ENCODE measurements at places on chromosomes 1 and 21.

DNA sequence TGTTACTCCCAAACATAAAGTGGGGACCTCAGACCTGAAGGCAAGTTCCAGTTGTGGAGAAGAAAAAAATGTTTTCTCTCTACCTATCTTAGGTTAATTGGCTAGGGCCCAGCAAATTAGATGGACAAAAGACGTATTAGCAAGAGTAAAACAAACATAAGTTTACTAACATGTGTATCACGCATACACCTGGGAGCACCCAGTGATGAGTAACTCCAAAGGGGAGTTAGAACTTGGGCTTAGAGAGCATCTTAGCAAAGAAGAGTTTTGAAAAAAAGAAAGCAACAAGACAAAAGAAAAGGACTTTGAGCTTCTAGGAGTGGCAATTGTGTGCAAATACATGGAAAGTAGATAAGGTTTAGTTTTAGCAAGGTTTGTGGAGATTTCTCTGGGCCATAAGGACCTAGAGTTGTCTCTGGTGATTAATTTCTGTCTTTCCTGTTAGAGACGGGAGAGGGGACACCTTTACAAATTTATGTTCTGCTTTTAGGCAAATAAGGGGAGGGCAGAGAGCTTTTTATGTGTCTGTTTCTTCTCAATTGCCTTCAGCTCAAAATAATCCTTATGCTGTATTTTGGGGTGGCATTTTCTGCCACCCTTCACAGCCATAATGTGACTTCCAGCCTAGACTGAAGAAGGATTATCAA lies 76.7 kb upstream of the PTGFRN start:
- DNase-seq, result no peak

DNA sequence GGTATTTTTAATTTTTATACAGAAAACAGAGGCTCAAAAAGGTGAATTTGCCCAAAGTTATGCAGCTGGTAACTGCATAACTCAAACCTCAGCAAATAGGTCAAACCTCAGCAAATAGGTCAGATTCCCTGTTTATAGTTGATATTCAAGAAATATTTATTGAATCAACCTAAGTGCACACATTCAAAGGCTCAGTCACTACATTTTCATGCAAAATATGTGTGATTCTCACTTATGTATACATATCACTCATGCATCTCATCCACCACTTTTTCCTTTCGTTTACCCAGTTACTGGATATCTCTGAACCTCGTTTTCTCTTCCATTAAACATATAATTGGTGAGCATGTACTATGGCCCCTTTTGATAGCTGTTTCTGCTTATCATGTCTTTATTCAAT lies 158.3 kb upstream of the C1orf21 start:
- no peak for DNase-seq

GRCh38 chr1:22207511-22208267 lies 64.8 kb upstream of the WNT4 start:
- DNase-seq, result no peak

DNA sequence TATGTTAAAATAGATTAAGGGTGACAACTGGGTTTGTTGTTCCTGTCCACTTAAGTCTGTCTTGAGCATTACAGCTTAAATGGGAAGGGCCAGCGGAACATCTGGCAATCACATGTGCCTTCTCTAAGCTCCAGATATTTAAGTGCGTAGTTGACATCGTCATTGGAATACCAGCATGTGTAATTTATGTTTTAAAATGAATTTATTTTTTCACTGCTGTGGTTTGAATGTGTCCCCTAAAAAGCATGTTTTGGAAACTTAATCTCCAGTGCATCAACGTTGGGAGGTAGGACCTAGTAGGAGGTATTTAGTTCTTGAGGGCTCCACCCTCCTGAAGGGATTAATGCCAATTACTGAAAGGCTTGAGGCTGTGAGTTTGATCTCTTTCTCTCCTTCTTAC lies 13.4 kb downstream of the ZCCHC17 start:
- no peak for DNase-seq

DNA sequence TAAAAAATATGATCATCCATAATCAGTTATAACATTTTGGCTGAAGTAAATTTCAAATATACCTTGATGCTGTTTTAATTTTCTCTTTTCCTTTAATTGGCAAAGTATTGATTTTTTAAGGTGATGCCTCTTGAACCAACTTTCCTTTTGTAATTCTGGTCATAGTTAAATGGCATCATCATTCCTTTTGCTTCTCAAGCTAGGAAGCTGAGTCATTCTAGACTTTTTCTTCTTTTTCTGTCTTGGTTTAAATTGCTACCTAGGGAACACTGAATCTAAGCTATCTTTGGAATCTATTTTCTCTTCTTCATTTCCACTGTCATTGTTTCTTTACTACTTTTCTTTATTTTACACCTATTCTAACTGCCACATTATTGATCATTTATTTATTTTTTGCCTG lies 162.7 kb downstream of the HMCN1 start:
- DNase-seq, result no peak

- DNase-seq, result no peak
These were observed 10.6 kb upstream of the NUCKS1 start for GRCh38 chr1:205760606-205761005.

- no peak for DNase-seq
These were observed 28.2 kb downstream of the PKP1 start for GRCh38 chr1:201311356-201312011.

DNA sequence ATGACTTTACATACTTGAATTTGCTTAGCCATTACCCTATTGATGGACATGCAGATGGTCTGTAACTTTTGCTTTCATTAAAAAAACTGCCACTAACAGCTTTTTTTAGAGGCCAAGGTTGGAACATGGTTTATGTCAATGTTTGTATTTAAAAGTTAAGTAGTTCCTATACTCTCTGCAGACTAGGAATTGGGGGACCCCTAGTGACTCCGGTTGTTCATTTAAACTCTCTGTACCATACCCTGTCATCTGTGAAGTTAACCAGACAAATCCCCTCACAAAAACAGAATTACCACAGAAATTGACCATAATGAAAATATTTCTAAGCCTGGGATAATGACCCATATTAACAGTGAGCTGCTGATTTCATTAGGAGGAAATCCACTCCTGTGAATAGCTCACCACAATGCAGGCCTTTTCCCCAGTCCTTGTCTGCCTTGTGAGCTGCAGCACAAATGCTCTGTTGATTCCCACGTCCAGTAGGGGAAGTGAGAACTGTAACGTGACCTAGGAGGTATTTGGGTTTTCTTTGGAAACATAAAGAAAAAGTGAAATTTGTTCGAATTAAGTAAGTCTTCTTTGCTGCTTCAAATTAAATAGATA lies 30.2 kb upstream of the CD101 start:
- DNase-seq, result no peak

GRCh38 chr21:31518580-31518979 lies 140.9 kb upstream of the SOD1 start:
- DNase-seq, result no peak

- DNase-seq, result no peak
These were observed 10.2 kb upstream of the PLXNA2 start for GRCh38 chr1:208254376-208254775.

- DNase-seq, result no peak
These were observed 9.6 kb downstream of the BCAR3 start for GRCh38 chr1:93672069-93672468.

GRCh38 chr1:233704898-233705723 lies 91.2 kb downstream of the KCNK1 start:
- no peak for DNase-seq

GRCh38 chr21:39479814-39480182 lies 28.0 kb downstream of the SH3BGR start:
- DNase-seq, result no peak

DNA sequence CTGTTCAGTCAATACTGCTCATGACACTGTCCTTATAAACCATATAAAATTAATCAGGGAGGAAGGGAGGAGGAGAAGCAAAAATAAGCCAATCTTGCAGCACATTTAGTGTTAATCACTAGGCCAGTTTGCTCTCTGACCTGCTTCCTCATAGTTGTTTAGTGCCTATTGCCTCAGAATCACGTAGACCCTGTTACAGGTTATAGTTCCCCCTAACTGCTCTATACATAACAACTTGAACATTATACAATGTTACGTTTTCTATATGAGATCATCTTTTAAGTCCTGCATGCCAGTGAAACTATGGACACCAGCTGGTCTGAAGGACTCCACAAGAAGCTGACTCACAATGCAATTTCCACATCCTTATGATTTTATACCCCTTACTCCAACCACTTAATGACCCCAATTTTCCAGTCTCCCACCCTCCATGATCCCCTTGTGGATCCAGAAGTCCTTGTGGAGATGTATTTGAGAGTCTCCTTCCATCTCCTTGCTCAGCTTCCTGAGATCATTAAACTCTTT lies 34.9 kb upstream of the TACSTD2 start:
- no peak for DNase-seq

- no peak for DNase-seq
These were observed 411 bp downstream of the FAM229A start for GRCh38 chr1:32361674-32362473.

DNA sequence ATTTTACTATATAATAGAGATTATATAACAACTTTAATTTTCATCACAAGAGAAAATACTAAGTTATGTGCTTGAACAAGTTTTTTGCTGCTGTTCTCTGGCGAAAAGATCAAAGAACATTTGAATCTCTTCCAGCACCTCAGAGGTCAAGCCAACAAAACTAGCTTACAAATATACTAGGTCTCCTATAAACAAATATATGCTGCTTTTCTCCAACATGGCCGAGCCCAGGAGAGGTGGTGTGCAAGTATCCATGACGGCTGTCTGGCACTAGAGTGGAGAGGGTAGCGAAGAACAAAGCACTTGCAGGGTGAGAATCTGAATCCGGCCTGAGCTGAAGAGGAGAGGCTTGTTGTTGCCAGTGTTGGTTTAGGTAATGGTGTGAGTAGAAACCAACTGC lies 7.5 kb upstream of the FMO3 start:
- DNase-seq, result no peak

DNA sequence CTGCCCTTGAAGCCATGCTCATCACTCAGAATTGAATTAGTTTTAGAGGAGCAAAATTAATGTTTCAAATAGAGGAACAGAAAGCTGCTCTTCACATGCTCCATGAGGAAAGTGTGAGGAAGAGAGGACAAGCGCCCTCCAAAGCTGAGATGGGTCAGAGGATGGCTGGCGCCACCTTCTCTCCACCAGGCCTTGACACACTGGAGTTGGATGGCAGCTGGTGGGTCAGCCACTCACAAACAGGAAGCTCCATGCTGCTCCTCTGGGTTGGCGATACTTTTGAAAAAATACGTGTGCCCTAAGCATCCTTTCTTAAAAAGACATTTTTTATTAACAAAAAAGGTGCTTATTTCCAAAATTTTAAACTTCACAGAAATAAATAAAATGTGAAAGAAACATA lies 3.1 kb upstream of the CD2 start:
- no peak for DNase-seq

- no peak for DNase-seq
These were observed 30.4 kb downstream of the TFAP2E start for GRCh38 chr1:35603468-35603867.

All from AG04450 (cell line).